ENCODE measurements at places on chromosomes 2 and 18.

GRCh38 chr2:192119536-192119935 is 75.2 kb downstream of the TMEFF2 start:
- H3K36me3 ChIP-seq = no peaks in the 10 kb centered on the region
- H3K27me3 ChIP-seq = no peaks in the 10 kb centered on the region
- no peaks in the 10 kb centered on the region for H3K4me1 ChIP-seq
- DNase-seq = no peak
- no peak overlapping the region for H3K27ac ChIP-seq

DNA sequence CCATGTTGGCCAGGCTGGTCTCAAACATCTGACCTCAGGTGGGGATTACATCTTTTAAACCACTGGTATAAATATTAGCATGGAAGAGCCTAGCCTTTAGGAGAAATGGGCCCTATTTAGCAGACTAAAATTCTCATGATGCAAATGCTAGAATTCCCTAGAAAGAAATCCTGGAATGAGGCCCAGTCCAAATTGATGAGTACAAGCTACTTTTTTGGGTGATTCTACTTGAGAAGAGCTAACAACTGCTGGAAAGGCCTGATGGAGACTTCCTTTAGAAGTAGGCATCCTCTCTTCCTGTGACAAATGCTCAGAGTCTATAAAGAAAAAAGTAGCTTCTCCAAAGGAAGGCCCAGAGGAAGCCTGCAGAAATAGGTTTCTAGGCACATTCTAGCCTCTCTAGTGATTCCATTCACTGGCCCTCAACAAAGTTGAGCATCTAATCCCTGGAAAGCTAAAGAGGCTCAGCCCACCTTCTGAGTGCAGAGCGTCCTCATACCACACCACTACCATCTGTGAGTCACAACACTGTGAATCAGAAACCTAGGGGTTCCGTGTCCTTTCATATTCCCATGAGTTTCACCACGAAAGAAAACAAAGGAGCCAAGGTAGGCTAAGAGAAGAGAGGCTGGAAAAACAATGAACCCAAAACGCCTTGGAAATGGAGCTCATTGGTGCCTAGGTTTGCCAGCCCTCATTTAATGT is 183.1 kb downstream of the C1D start:
- no peaks in the 10 kb centered on the region for H3K4me1 ChIP-seq
- no peak overlapping the region for H3K27ac ChIP-seq
- DNase-seq = no peak
- no peaks in the 10 kb centered on the region for H3K36me3 ChIP-seq
- no peak overlapping the region for H3K4me3 ChIP-seq

DNA sequence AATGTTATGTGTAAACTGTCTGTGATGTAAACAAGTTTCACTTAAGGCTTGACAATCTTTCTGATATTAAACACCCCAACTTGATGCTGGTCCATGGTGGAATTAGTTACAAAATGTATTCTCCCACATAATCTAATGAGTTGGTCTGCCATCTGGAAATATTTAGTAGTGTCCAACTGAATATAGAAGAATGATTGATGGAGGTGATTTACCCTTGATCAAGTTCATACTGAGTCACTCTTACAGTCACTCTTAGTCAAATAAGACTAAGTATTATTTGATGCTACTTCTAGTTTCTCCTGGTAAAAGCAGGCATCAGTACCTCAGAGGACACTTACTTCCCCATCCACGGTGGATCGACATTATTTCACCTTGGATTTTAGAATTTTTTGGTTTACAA is 198.1 kb downstream of the SATB2 start:
- no peaks in the 10 kb centered on the region for H3K4me1 ChIP-seq
- no peak overlapping the region for H3K4me3 ChIP-seq

DNA sequence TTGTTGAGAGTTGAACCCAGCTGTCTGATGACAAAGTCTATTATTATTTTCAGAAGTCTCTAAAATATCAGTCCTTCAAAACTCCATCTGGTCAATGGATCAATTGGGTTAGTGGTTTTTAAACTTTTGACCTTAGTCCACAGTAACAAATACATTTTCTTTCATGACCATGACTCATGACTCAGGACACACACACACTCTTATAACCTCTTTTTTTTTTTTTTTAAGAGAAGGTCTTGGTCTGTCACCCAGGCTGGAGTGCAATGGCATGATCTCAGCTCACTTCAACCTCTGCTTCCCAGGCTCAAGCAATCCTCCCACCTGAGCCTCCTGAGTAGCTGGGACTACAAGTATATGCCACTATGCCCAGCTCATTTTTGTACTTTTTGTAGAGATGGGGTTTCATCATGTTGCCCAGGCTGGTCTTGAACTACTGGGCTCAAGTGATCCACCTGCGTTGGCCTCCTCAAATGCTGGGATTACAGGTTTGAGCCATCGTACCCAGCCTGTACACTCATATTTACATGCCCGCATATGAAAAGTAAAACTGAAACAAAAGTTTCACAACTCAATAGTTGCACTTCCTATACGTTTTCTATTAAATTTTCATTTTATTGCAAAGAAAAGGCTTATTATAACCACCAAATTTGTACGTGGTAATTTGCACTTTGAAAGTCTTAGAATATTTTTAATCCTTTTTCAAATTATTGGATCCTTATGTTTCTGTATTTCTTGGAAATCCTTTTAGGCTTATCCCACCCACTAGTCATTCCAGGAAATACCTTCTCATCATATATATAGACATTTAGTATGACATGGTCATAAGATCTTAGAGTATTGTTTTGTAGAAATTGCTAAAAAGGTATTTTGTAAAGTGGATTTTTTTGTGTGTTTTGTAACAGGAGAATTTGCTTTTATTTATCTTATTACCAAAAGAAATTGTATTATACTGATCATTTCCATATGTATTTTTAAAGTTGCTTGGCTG is 199.0 kb downstream of the LPIN1 start:
- no peaks in the 10 kb centered on the region for H3K4me1 ChIP-seq
- no peak overlapping the region for H3K27ac ChIP-seq
- H3K27me3 ChIP-seq = no peaks in the 10 kb centered on the region
- H3K4me3 ChIP-seq = no peak overlapping the region

All from stomach (tissue), 19 donors.